ENCODE measurements at places on chromosomes 12 and 14.
A peak's percentile ranks its signal among the peaks of the same experiment; 100 is the strongest.

DNA sequence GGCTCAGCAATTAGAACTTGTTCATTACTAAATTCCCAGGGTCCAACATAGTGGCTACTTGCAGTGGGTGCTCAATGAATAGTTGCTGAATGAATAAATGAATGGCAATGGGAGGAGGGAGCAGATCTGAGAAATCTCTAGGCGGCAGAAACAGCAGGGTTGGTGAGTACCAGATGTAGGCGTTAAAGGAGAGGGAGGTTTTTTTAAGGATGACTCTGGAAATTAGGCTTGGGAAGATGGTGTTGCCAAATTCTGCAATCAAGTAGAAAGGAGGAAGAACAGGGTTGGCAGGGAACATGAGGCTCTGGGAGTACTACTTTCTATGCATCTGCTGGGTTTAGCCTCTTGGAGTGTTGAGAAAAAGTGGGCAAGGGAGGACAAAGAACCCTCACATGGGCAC is 207.1 kb downstream of the APAF1 start:
- DNase-seq = no peak

GRCh38 chr12:119692997-119693396 is 25.1 kb downstream of the PRKAB1 start:
- no peak for DNase-seq

GRCh38 chr12:88241862-88242570 is 99.9 kb downstream of the TMTC3 start:
- DNase-seq = peak; percentile 6

DNA sequence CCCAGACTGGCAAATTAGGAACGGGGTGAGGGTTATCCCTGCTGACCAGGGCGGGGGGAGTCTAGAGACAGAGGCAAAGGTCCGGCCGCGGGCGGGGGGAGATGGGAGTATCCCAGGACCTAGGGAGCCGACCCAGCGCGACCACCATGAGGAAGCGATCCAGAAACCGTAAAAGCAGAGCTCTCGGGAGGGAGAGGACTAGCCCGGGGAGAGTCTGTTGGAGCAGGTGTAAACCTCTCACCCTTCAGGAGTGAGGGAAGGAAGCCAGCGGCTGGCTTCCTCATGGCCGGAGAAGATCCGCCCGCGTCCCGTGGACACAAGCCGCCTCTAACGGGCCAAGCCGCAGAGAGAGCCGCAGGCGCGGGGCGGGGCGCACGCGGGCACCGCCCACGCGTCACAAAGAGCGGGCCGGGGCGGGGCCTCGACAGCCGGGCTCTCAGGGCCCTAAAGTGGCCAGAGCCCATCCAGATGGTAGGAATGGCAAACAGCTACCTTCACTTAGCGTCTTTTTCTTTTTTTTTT is at the start of gene ACRBP:
ACRBP (minus strand) TSS at position 350 of the 522 bp plus-strand sequence; CDS start at position 284, 66 bp downstream.
- DNase-seq = peak; percentile 75

- no peak for DNase-seq
Measured at GRCh38 chr12:39413836-39414771, 28.8 kb downstream of the KIF21A start.

DNA sequence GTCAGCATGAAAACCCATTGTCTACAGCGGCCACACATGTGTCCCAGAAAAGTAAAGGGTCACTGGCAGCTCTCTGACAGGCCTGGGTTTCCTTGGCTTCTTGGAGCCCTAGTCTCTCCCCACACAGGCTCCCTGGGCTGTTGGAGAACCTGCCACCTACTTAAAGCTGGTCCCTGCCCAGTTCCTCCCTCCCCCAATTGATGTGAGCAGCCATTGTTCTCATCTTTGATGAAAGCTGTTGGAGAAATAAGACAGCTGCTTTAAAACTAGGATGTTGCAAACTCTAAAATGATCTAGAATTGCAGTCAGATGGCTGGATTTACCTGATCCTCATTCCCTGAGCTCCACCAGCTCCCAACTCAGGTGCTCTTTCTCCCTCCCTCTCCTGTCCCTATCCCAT is 4.8 kb upstream of the PLEKHH1 start:
- no peak for DNase-seq

DNA sequence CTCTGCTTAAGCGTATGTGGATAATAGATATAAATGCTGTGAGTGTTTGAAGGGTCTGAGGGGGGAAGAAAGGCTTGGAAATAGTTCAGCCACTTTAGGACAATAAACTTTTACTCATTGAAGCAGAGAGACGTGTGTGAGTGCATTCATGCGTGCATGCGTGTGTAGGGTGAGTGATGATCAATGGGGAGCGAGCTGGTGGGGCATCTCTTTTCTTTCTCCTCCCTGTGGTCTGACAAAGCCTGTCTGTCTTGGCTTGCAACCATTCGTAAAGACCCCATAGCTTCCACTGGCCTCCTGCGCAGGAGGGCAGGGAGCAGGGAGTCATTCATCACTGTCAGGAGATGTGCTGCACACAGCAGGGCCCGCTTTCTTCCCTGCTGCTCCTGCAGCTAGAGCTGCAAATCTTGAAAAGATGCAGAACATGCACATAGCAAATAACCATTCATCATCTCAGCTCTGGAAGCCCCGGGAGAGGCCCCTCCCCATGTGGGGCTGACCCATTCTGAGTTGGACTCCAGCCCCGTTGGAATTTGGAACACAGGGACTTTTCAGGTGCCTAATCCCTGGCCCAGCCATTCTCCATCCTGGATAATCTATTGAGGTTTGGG is 223.2 kb downstream of the PPM1H start:
- DNase-seq = no peak

GRCh38 chr12:22271023-22271422 is 63.5 kb downstream of the ST8SIA1 start:
- DNase-seq = no peak

GRCh38 chr12:7439579-7440505 is 4.1 kb downstream of the CD163L1 start:
- peak; percentile 63 for DNase-seq

- DNase-seq = no peak
Measured at GRCh38 chr14:103846097-103846496, 1.3 kb downstream of the PPP1R13B start.

- no peak for DNase-seq
Measured at GRCh38 chr12:66803930-66804329, 125.1 kb upstream of the GRIP1 start.

- no peak for DNase-seq
Measured at GRCh38 chr12:26712892-26713291, 120.1 kb downstream of the ITPR2 start.

GRCh38 chr12:61412201-61412600 is 848.0 kb upstream of the USP15 start:
- DNase-seq = no peak

DNA sequence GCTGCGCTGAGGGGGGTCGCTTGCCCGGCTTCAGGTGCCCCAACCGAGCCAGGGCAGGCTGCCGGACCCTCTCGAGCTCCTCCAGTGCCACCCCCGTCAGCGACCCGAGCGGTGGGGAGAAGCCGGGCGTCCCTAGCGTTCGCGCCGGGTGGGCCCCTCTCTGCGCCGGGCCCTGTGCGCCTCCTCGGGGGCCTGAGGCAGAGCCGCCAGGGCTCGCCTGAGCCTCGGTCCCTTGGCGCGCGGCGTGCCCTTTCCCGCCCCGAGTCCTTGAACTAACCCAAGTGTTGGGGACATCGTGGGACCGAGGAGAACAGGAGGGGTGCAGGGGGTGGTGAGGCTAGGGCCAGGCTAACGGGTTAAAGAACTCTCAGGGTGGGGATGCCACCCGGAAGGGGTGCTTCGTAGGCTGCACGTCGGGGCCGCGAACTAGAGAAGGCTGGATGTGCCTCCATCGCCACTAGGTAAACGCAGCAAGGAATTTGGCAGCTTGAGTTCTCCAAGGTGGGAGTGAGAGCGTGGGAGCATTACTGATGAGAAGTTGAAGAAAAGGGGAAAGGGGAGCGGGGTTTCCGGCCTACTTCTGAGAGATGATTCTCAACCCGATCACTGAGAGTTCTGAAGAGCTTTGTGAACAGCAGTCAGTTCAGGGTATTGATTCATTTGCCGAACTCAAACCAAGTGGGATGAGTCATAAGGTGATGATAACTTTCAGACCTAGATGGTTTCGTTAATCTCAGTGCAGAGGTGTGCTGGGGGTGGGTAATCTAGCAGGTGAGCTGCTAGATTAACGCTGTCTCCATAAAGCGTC is 618 bp downstream of the RNF34 start:
- DNase-seq = peak; percentile 52

DNA sequence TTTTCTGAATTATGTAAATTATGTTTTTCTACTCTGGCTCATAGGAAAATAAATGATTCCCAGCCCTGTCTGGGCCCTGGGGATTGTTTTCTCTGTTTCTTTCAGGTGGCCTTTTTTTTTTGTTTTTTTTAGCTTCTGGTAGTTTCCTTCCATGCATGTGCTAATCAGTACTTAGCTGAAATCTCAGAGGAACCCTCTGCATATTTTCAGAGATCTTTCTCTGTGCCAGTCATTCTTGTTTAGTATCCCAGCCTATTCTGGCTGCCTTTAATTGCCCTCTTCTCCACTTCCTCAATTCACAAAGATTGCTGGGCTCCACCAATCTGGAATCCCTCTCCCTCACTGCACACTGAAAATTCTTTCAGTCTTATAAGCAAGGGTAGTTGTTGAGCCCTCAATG is 46.9 kb downstream of the CNOT2 start:
- DNase-seq = no peak

GRCh38 chr14:49134940-49135339 is 451.2 kb downstream of the RPS29 start:
- no peak for DNase-seq

GRCh38 chr12:68148261-68148951 is 11.1 kb downstream of the IFNG start:
- no peak for DNase-seq

DNA sequence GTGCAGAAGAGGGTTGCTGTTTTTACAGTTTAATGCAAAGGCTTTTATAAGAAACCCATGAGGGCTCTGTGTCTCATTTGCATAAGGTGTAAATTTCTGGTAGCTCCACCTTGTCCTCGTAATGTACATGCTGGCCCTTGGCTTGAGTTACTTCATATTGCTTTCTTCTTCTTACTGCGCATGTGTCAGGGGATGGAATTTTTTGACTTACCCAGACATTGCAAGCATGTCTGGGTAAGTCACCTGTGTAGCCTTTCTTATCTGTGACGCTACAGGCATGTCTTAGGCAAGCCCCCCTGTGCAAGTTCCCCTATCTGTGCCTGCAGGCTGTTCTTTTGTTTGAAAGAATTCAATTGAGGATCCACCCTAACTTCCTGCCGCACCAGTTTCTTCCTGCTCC is 274.2 kb downstream of the ETNK1 start:
- no peak for DNase-seq

DNA sequence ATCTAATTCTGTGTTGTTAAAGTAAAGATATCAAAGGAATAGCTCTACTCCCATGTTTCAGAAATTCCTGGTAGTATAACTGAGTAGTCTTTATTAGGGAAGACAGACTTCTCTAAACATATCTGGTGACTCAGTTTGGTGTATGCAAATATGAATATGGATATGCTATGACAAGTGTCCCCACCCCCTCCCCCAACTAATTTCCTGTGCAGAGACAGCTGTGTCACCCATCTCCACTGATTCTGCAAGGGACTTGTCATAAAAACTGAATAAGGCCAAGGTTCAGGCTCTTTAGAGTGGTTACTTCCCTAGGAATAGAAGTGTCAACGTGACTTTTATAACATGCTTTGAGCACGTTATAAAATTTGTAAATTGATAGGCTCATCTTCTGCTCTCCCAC is 429.1 kb downstream of the DAD1 start:
- DNase-seq = peak; percentile 33

- DNase-seq = peak; percentile 44
Measured at GRCh38 chr12:71438670-71439361, 782 bp upstream of the LGR5 start.

GRCh38 chr12:6442836-6443235 is 1.9 kb upstream of the CD27 start:
- DNase-seq = no peak

DNA sequence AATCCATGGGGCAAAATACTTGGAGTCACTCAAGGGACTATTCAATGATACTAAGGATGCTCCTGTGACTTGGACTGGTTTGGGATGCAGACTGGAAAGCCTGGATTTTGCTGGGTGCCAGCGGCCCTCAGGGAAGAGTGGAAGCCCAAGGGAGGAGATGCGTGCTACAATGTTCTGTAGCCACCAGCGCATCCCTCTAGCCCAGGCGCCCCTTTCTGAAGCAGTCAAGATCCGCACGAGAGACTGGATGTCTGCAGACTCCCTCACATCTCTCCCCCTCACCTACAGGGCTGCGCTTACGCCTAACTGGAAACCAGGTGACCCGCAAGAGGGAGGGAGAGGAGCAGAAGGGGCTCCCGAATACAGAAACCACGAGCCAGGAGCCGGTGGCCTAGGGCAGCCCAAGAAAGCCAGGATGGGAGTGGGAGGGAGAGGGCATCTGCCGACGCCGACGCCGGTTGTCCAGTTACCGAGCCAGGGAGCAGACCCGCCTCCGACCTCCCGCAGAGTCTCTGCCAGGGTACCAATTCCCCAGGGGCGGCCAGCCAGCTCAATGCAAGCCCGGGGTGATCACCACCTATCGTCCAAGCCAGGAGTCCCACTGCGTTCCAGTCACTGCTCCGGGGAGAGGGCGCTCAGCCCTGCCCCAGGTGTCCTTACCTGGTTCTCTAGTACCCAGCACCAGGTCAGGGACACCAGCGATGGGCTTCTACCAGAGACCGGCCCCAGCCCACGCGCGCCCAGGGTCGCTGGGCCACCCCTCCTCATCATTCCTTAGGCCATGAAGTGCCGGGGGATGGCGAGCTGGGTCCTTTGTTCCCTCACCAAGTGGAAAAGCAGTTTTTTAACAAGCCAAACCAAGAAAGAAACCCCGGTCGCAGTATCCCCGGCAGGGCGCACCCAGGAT is 1.2 kb downstream of the NTN4 start:
- no peak for DNase-seq

Measured in SW480 (cell line).